ENCODE measurements at places on chromosomes 5 and 9.

DNA sequence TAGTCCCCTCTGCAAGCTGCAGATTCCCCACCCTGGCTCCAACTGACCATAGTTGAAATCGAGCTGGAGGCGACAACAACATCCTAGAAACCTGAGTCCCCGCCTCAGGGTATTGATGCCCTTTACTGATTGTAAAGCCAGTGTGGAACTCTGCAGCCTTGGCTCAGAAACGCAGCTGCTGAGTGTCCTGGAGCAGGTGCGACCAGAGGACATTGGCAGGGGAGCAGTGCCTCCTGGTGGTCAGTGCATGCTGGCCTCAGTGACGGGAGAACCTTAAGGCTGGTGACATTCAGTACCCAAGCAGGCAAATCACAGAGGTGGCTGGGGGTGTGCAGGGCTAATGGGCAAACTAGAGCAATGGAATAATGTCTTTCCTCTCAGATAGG, 20.4 kb upstream of the ZNF354B start:
- peak; percentile 35 for DNase-seq

- DNase-seq = no peak
Measured at GRCh38 chr9:114953959-114954358, 23.6 kb upstream of the TNFSF8 start.

- peak; percentile 86 for DNase-seq
Measured at GRCh38 chr5:139517683-139518564, 35.4 kb upstream of the STING1 start.

- peak; percentile 41 for DNase-seq
Measured at GRCh38 chr5:157269165-157269671, 3.3 kb downstream of the CYFIP2 start.

- no peak for DNase-seq
Measured at GRCh38 chr5:139795074-139796001, at the start of gene PSD2. Gene PSD2, plus strand, starts transcription at chr5:139795808. Its CDS starts 13,633 bp downstream, at chr5:139809441.
